CMK (cell line): ENCODE measurements at places on chromosomes 7 and 10.

DNA sequence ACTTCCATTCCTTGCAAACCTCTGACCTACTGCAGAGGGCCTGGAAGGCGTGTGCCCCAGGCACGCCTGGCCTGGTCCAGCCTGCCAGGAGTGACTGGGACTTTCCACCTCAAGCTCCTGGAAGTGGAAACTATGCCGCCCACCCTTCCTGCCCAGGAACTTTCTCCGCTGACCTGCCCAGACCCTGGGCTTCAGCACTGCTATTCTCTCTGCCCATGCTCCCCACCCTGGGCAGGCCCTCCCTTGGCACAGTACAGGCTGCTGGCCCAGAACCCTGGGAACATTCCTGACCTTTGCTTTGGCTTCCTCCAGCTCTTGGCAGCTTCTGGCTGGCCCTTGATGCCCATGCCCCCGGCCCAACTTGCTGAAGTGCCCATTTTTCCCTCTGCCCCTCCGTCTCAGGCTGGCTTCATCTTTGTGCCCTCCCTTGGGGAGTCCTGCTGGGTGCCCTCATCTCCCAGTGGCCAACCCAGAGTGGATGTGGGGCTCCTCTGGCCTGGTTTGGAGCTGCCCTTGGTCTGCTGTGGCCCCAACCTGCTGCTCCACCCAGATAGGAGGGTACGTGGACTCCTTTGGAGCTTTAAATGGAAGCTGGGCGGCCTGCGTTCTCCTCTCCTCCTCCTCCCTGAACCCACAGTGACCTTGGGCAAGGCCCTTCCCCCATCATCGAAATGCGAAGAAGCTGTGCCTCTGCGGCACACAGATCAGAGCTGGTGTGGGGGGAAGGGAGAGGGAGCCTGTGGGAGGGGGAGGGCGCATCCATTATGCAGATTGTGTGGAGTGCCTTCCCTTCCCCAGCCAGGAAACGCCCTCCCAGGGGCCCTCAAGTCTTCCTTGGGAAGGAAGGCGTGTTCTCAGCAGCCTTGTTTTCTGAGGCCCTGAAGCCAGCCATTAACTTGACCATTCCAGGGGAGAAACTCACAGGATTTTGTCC, 3.4 kb downstream of the MMRN2 start:
- DNase-seq: peak; percentile 91

- DNase-seq: no peak
Observed at GRCh38 chr7:142338633-142339501, 81.0 kb upstream of the PRSS58 start.

- peak; percentile 73 for DNase-seq
Observed at GRCh38 chr10:77904100-77904840, 22.3 kb downstream of the DLG5 start.

GRCh38 chr7:127389321-127389720, 3.2 kb downstream of the ZNF800 start:
- DNase-seq: no peak
